ENCODE measurements at places on chromosomes 16 and 17.

GRCh38 chr17:67280279-67280678 lies 35.3 kb upstream of the HELZ start:
- DNase-seq, result no peak
- peak overlapping the region; percentile 8 for H3K27ac ChIP-seq
- H3K27me3 ChIP-seq, result peaks cover 2% of the 10 kb centered on the region
- H3K4me1 ChIP-seq, result no peaks in the 10 kb centered on the region
- no peaks in the 10 kb centered on the region for H3K36me3 ChIP-seq

DNA sequence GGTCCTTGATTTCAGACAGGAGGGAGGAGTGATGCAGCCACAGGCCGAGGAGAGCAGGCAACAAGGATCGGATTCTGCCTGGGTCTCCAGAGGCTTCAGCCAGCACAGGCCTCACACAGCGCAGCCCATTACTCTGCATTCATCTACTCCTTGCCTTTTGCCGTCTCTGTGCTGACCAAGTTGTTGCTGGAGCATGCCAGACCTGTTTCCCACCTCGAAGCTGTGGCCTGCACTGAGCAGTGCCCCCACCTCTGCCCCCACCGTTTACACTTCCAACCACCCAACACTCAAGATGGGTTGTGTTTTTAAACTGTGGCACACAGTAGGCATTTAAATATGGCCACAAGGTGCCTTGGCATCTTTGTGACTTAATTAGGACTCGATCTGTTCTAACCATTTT lies 1.3 kb downstream of the PRM2 start:
- no peaks in the 10 kb centered on the region for H3K36me3 ChIP-seq
- H3K27me3 ChIP-seq, result no peaks in the 10 kb centered on the region
- no peak overlapping the region for H3K27ac ChIP-seq
- peaks cover 14% of the 10 kb centered on the region for H3K4me1 ChIP-seq

DNA sequence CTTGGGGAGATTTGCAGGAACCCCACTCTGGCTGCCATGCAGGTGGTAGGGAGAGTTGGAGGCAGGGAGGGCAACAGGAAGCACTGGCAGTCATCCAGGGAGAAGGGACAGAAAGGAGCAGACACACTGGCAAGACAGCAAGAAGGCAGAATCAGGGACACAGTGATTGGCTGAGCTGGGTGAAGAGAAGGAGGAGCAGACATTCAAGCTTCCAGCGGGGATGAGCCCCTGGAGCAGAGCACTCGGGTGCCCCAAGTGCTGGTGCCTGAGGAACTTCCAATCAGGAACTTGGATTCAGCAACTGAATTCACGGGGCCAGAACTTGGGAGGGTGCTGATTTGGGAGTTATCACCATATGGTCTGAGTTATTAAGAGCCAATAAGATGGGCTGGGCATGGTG lies 6.3 kb upstream of the ITGA3 start:
- no peak overlapping the region for H3K4me3 ChIP-seq
- H3K27ac ChIP-seq, result no peak overlapping the region
- H3K4me1 ChIP-seq, result peaks cover 7% of the 10 kb centered on the region
- peaks cover 33% of the 10 kb centered on the region for H3K27me3 ChIP-seq
- no peak for DNase-seq

DNA sequence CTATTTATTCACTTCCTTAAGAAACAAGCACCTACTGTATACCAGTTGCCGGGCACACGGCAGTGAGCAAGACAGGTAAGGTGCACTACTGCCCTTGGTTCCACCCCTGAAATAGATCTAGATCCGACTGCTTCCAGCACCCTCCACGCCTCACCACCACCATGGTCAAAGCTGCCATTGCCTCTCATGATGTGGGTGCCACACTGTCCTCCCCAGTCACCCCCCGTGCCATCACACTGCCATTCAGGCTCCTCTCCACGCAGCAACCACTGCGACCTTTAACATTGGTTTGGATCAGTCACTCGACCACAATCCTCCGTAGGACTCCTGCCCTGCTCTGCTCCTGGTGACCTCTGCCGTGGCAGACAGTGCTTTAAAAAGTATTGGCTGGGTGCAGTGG lies 226.8 kb downstream of the CPPED1 start:
- peak overlapping the region; percentile 13 for H3K4me3 ChIP-seq
- peak overlapping the region; percentile 59 for H3K27ac ChIP-seq
- H3K27me3 ChIP-seq, result no peaks in the 10 kb centered on the region
- peaks cover 41% of the 10 kb centered on the region for H3K4me1 ChIP-seq
- H3K36me3 ChIP-seq, result peaks cover 6% of the 10 kb centered on the region
- no peak for DNase-seq

- no peak for DNase-seq
- peak overlapping the region; percentile 59 for H3K27ac ChIP-seq
- H3K36me3 ChIP-seq, result peaks cover 8% of the 10 kb centered on the region
- peaks cover 62% of the 10 kb centered on the region for H3K4me1 ChIP-seq
- H3K4me3 ChIP-seq, result no peak overlapping the region
Measured at GRCh38 chr17:38864636-38865398, 5.0 kb upstream of the LASP1 start.

DNA sequence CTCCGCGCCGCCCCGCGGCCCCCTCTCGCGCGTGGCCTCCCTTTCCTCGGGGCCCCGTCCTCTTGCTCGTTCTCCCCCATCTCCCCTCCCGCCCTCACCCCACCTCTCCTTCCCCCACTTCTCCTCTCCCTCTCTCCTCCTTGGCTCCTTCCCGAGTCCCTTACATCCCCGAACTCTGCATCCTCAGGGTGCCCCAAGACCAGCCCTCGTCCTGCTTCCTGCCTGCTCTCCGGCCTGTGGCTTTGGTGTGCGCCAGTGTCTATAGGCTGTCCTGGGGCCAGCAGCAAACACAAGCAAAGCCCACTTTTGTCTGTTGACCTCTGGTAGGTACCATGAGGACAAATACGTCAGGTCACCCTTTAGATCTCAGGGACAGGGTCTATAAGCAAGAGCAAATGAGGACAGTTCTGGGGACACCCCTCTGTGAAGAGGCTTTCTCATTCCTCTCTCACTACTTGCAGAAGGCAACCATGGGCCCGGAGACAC lies 284 bp upstream of the COPZ2 start:
- no peaks in the 10 kb centered on the region for H3K36me3 ChIP-seq
- H3K4me1 ChIP-seq, result peaks cover 14% of the 10 kb centered on the region
- peaks cover 11% of the 10 kb centered on the region for H3K27me3 ChIP-seq
- peak overlapping the region; percentile 85 for H3K4me3 ChIP-seq
- DNase-seq, result no peak

- peak; percentile 52 for DNase-seq
- H3K27me3 ChIP-seq, result no peaks in the 10 kb centered on the region
- peak overlapping the region; percentile 94 for H3K27ac ChIP-seq
- peak overlapping the region; percentile 97 for H3K4me3 ChIP-seq
- H3K4me1 ChIP-seq, result peaks cover 25% of the 10 kb centered on the region
- peaks cover 10% of the 10 kb centered on the region for H3K36me3 ChIP-seq
Measured at GRCh38 chr17:35244341-35245195, 1.7 kb downstream of the SLFN5 start.

DNA sequence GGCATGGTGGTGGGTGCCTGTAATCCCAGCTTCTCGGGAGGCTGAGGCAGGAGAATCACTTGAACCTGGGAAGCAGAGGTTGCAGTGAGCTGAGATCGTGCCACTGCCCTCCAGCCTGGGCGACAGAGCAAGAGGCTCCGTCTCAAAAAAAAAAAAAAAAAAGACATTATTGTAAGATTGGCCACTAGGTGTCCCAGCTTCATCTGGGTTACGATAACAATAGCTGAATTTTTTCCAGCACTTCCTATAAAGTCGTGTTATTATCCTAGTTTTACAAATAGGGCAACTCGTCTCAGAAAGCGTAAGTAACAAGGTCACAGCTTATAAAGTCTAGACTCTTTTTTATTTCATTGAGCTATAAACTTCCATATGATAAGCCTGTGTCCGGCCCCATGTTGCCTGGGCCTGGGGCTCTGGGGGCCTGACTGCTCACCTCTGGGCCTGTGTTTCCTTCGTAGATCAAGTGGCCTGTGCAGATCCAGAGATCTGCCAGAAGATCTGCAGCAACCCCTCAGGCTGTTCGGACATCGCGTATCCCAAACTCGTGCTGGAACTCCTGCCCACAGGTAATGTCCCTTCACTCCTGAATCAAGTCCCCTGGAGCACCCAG lies 60.5 kb downstream of the SLC5A11 start:
- no peak for DNase-seq
- H3K27me3 ChIP-seq, result no peaks in the 10 kb centered on the region
- no peaks in the 10 kb centered on the region for H3K36me3 ChIP-seq
- H3K4me1 ChIP-seq, result peaks cover 3% of the 10 kb centered on the region

DNA sequence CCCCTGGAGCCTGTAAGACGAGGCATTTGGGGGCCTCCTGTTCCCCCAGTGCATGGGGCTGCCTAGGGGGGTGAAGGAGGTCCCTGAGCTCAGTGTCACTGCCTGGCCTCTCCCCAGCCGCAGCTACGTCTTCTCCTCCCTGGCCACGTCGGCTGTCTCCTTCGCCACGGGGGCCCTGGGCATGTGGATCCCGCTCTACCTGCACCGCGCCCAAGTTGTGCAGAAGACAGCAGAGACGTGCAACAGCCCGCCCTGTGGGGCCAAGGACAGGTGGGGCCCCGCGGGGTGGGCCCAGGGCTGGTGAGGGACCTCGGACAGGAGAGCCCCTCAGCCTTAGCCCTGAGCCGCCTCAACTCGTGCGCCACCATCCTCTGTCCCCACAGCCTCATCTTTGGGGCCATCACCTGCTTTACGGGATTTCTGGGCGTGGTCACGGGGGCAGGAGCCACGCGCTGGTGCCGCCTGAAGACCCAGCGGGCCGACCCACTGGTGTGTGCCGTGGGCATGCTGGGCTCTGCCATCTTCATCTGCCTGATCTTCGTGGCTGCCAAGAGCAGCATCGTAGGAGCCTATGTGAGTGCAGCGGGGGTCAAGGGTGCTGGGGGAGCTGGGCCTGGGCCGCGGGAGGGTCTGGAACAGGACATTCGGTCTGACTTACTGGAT lies 22.2 kb downstream of the MYBBP1A start:
- peaks cover 6% of the 10 kb centered on the region for H3K27me3 ChIP-seq
- H3K4me3 ChIP-seq, result no peak overlapping the region
- H3K27ac ChIP-seq, result no peak overlapping the region
- peaks cover 1% of the 10 kb centered on the region for H3K4me1 ChIP-seq
- peaks cover 4% of the 10 kb centered on the region for H3K36me3 ChIP-seq

DNA sequence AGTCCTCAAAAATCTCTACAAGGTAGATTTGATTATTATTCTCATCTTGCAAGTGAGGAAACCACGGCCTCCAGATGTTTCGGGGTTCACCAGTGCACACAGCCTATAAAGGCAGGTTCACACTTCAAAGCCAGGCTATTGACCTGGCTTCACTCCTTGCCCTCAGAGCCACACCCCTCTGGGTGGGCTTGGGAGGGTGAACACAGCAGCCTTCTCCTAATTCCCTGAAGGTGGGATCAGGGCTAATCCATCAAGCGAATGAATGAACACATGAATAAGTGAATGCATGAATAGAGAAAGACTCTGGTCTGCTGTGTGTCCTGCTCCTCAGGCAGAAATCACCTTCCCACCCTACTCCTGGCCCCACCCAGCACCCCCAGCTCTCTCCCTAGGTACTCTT lies 139.0 kb downstream of the CYLD start:
- no peaks in the 10 kb centered on the region for H3K36me3 ChIP-seq
- peaks cover 38% of the 10 kb centered on the region for H3K27me3 ChIP-seq
- no peak for DNase-seq

DNA sequence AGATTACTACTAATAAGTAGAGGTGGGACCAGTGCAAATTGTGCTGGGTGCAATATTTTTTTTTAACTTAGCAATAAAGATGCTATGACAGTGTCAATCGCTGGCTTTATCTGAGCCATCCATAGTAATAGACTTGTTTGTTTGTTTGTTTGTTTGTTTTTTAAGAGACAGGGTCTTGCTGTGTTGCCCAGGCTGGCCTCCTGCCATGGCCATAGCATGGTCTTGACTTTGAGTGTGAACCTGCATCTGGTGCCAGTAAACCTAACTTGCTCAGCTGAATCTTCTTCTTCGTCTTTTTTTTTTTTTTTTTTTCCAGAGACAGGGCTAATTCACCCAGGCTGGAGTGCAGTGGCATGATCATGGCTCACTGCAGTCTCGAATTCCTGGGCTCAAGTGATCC lies 46.6 kb downstream of the ZNRF1 start:
- peaks cover 10% of the 10 kb centered on the region for H3K4me1 ChIP-seq
- no peak for DNase-seq

DNA sequence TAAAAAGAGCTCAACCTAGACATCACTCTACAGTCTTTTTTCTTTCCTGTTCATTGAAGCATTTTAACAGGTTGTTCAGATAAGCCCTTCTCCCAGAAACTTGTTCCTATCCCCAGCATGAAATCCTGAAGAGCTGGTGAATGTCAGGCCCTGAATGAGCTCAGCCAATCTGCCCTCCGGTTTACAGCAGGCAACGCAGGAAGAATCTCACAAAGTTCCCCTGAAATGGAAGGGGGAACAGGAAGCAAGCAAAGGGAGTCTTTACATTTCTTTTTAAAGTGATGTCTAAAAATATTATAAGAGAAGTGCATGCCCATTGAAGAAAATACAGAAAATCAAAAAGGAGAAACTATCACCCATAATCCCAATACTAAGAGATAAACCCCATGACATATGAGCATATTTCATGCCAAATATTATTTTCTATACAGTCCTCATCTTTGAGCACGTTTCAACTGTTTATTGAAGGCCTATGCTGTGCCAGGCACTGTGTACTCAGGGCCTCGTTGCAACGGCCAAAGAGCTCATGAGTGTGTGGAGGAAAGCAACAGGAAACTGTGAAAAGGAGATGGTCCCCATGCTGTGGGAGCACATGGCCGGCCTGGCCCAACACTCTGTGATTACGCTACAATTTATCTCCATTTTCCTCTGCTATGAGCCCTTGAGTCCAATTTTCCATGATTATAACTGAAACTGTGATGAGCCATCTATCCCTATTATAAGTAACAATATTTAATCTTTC lies 5.7 kb downstream of the TK2 start:
- no peaks in the 10 kb centered on the region for H3K36me3 ChIP-seq
- peaks cover 77% of the 10 kb centered on the region for H3K4me1 ChIP-seq
- H3K4me3 ChIP-seq, result peak overlapping the region; percentile 9
- DNase-seq, result no peak

DNA sequence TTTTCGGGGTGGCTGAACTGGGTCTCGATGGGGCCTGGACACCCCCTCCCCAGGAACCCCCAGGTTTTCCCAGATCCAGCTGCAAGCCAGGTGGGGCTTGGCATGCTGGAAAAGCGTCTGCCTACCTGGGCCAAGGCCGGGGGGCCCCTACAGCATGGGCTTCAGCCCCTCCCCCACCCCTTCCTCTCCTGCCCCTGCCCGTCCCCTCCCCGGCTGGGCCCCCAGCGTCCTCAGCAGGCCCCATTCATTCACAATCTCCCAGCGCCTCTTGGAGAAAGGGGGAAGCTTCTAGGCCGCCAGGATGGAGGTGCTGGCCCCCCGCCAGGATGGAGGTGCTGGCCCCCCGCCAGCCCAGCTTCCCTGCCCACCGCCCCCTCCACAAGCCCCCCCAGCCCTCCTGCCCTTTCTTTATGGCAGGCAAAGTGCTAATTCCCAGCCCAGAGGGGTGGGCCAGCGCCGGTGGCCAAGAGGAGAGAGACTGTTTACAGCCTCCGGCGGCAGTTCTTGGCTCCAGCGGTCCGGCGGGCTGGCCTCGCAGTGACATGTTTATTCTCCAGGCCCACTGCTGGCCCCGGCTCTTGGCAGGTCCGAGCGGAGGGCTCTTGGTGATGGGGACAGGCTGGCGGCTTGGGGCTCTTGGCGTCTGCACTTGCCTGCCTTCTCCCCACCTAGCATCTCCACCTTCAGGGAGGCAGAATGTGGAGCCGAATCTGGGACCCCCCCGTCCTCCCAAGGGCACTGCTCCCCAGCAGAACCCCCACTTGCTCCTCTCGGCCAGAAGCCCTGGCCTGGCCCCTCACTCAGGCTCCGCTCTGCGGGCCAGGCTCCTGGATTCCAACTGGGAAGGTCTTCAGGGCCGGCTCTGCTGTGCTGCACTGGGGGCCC lies 94.4 kb upstream of the CIBAR2 start:
- H3K27me3 ChIP-seq, result peaks cover 5% of the 10 kb centered on the region
- no peak overlapping the region for H3K4me3 ChIP-seq
- H3K4me1 ChIP-seq, result no peaks in the 10 kb centered on the region
- no peak for DNase-seq

All from activated B cell treated with CpG ODN at 0.5 μM for 24 hours (primary cell).